ENCODE measurements at places on chromosomes 6 and 20.

DNA sequence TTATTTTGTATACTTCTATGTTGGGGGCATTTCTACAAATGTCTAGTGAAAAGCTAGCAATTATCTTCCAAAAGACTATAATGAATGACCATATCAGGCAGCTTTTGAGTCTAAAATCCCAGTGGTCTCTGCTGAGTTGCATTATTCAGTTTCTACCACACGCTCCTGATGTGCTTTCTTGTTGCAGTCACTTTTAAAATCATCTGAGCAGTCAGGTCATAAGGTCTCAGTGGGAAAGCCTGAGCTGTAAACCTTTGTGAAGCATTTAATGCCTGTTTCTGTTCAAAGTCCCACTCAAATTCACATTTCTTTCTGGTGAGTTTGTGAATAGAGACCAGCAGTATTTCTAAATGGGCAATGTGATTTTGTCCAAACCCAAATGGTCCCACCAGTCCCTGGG is 1681.5 kb downstream of the HACE1 start:
- no peak for DNase-seq

- DNase-seq = no peak
Observed at GRCh38 chr6:35707714-35708407, 19.1 kb upstream of the FKBP5 start.

DNA sequence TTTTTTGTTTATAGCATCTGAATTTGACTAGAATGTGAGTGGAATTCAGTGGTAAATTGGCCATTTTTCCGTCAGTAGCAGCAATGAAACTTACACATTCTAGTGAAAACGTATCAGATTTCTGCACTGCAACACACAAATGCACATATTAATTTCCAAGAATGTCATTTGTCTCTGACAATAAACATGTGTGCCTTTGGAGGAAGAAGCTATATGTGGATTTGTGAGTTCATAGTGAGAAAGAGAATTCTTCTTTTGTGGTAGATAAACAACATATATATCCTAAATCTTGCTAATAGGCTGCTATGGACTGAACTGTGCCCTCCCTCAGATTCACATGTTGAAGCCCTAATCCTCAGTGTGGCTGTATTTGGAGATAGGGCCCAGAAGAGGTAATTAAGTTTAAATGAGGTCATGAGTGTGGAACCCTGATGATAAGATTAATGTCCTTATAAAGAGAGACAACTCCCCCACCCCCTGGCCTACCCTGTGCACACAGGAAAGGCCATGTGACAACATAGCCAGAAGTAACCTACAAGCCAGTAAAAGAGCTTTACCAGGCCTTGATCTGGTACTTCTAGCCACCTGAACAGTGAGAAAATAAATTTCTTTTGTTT is 200.2 kb upstream of the EYA4 start:
- no peak for DNase-seq

DNA sequence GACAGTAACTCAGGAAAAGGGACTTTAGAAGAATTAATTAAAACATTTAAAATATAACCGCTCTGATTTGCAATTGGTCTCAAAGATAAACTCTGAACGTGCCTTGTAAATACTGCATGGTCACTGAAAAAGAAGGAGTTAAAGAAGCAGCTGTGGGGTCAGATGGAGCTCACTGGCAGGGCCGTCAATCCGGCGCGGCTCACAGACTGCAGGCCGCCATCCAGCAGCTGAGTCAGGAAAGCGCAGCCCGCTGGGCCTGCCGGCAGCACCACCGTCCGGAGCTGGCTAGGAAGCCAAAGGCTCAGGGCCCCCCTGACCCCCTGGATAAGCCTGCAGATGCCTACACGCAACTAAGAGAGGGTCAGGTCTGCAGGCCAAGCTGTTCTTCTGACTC is 54.2 kb upstream of the FRMD1 start:
- peak; percentile 93 for DNase-seq

DNA sequence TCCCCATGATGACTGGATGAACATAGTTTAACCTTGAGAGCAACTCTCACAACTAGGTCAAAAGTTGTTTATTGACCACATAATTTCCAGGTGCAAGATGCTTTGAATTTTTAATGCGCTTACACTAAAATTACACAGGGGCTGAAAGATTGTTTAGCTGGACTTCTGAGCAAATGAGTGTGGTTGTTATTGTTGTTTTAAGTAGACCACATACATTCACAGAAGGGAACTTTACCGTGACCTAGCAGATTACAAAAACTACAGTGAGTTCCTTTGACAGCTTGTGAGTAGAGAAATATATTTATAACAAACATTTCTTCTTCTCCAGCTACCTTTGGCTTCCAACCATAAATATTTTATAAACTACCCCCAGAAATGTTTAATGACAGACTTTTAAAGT is 178.9 kb downstream of the UST start:
- no peak for DNase-seq

DNA sequence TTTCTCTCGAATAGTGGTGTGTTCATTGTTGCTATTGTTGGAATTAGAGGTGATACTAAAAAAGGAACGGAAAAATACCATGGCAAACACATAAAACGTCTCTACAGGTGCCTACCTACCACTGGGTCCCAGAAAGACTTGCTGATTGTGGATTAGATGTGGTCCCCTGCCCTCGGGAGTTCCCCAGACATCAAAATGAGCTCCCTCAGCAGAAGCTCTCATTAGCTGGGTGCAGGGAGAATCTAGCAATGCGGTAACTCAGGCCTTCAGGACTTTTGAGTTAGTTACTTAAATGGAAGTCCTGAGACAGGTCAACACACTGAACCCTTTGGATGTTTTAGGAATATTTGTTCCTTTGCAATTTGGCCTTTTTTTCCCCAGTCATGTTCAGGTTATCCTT is 6.1 kb downstream of the IRF4 start:
- DNase-seq = peak; percentile 39

DNA sequence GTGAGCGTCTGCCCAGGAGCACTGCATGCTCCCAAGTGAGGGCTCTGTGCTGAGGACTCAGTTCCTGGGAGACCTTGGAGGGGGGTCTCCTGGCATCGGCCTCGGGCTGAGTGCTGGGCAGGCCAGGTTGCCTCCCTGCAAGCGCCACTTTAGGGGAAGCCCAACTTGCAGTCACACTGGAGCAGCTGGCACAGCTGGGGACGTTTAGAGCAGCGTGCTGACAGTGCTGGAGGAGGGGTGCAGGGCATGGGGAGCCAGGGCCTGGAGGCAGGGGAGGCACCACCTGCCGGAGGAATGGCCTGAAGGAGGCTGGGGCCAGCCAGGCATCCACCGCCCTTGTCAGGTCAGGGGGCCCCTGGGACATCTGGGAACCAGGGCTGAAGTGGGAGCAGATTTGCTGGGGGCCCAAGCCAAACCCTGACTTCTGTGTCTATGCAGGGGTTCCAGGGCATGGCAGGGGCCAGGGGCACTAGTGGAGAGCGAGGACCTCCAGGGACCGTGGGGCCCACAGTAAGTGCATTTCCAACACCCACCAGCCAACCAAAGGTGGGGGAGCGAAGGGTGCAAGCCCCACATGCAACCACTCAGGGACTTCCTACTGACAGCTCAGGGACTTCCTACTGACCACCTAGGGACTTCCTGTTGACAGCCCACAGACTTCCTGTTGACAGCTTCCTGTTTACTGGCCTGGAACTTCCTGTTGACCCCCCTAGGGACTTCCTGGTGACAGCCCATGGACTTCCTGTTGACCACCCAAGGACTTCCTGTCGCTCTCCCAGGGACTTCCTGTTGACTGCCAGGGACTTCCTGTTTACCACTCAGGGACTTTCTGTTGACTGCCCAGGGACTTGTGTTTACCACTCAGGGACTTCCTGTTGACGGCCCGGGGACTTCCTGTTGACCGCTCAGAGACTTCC is 33.6 kb downstream of the COL20A1 start:
- DNase-seq = peak; percentile 87

GRCh38 chr6:33118525-33119123 is 42.8 kb downstream of the HLA-DPB1 start:
- no peak for DNase-seq

DNA sequence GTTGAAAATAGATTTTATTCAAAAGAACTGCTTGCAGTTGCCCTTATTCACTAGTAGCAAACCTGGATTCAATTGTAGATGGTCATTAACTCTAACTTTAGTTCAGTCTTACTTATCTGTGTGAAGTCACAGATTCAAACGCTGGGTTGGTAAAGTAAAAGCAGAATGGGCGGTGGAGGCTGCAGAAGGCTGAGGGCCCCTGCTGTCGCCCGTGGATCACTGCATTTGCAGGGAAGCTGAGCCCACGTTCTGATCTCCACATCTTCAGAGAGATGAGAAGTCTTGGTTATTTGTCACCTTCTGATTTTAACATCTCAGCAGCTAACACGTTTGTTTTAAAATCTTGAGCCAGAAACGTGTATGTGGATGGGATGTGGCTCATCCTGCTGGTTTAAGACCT is 75.1 kb downstream of the SNX9 start:
- no peak for DNase-seq

DNA sequence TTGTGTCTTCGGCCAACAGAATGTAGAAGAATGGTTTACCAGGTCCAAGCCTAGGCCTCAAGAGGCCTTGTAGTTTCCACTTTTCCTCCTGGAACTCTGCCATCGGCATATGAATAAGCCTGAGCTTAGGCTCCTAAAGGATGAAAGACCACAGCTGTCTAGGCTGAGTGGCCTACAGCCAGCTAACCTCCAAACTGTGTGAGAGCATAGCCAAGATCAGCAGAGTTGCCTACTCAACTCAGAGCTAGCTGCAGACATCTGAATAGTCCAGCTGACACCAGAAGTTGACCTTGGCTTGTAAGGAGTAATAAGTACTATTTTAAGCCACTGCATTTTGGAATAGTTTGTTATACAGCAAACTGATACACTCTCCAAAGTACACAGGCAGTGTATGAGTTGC is 52.6 kb upstream of the SMIM29 start:
- peak; percentile 80 for DNase-seq

- DNase-seq = peak; percentile 45
Observed at GRCh38 chr20:46840054-46840729, 54.5 kb upstream of the EYA2 start.

GRCh38 chr6:42345696-42346416 is 105.9 kb downstream of the TRERF1 start:
- no peak for DNase-seq

DNA sequence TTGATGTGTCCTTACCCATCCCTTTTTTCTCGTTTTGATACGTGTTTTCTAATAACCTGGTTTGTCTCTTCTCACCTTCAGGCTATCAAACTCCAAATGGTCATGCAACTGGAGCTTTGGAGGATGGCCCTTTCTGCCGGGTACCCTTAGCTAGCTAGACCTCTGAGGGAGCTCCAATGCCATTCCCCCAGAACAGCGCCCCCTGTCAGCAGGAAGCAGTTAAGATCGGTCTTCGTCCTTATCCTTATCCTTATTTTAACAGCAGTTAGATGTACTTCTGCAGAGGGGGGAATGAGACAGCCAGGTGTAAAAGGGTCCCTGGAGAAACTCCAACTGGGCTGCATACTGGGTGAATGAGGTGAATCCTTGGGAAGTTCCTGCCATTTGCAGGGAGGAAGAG is 37.2 kb downstream of the SEL1L2 start:
- no peak for DNase-seq

GRCh38 chr6:77145244-77145643 is 318.0 kb downstream of the HTR1B start:
- DNase-seq = no peak

DNA sequence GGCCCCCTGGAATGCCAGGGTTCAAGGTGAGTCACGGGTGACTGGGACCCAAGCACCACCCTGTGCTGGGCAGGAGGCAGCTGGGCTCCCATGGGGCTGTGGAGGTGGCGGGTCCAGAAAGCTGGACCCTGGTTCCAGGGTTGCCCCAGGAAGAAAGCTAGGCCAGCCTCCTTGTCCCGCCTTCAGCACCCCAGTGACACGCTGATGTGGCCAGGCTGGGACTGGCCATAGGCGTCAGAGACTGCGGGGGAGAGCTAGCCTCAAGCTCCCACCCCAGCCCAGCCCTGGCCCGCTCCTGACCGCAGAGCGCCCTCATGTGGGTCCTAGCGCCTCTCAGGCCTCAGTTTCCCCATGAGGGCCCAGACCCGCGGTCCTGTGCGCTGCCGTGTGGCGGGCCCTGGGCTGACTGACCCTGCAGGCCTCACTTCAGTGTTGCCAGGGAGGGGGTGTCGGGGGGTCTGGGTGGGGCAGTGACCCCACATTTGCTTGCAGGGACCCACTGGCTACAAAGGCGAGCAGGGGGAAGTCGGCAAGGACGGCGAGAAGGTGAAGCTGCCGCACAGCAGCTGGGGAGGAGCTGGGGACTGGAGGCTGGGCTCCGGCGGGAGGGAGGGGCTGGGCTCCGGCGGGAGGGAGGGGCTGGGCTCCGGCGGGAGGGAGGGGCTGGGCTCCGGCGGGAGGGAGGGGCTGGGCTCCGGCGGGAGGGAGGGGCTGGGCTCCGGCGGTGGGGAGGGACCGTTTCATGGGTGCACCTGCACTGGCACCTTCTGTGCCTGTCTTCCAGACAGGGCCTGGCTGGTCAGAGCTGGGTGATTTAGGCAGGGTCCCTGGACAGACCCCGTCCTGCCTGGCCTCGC is 7.9 kb downstream of the COL9A3 start:
- DNase-seq = peak; percentile 94

DNA sequence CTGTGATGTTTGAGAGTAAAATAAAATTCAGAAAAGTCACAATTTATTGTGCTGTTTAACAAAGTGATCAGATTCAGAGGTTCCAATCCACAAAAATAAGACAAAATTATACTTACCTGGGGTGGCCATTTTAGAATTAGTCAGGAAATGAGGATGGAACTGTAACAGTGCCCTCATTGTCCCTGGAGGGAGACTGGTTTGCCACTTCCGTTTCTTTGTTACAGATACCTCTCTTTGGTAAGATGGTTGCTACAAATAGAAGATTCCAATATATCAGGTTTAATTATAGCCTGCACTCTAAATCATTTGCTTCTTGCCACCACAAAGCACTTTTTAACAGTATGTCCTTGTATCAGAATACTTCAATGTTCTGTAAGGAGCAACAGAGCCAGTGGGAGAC is 95.6 kb downstream of the CTNNBL1 start:
- no peak for DNase-seq

- DNase-seq = no peak
Observed at GRCh38 chr6:11263291-11263775, 30.9 kb upstream of the NEDD9 start.

- peak; percentile 57 for DNase-seq
Observed at GRCh38 chr20:63750807-63751470, 11.4 kb downstream of the SLC2A4RG start.

All from osteoblast (primary cell).